ENCODE measurements at places on chromosomes 13 and 19.

GRCh38 chr13:107835339-107836018 lies 379.9 kb downstream of the LIG4 start:
- no peak for DNase-seq

GRCh38 chr13:95494082-95494681 lies 58.3 kb upstream of the CLDN10 start:
- DNase-seq: peak; percentile 59

- no peak for DNase-seq
Observed at GRCh38 chr13:27482983-27483382, 32.6 kb upstream of the MTIF3 start.

- no peak for DNase-seq
Observed at GRCh38 chr13:99698816-99699099, 197.5 kb downstream of the TM9SF2 start.

DNA sequence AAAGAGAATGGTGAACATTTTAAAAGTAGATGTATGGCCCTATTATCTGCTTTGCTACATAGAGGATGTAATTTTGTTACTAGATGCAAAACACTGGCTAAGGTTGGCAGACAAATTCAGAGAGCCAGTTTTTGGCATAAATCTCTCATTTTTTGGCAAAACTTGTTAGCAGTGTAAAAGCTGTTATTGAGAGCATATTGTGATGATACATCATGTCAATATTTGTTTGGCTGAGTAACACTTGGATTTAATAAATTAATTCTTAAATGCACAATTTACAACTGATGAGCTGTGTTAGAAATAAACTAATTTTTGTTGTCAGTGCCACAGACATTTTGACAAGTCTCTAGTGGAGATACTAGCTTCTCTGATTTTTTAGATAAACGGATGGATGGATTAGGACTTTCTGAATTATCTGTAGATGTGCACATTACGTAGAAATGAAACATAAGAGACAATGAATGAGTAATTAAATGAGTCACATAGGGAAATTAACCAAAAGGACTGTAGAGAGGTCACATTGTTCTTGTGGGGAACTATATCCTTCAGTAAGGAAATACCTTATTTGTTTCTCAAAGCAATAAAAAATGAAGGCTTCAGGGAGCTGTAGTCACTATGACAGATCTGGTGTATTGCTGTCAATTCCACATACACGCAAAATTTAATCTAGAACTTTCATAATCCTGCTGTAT lies 17.4 kb downstream of the UFM1 start:
- DNase-seq: peak; percentile 14

DNA sequence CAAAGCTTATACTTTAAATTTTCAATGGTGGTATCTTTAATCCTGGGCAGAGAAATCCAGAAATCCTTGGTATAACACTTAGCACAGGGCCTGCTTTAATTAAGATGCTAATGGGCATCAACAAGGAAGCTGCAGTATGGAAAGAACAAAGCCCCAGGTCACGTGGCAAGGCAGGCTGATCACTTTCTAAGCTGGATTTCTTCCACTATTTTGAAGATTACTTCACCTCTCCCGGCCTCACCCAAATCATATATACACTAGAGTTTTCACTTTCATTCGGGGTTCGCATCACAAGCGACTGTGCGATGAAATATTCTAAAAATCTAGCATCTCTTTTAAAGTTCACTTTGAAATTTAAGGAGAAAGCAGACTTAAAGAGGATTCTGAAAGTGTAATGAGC lies 71.8 kb downstream of the STARD13 start:
- no peak for DNase-seq

GRCh38 chr13:81917810-81918209 lies 1576.9 kb upstream of the SPRY2 start:
- DNase-seq: no peak

- peak; percentile 26 for DNase-seq
Observed at GRCh38 chr19:41064974-41065569, 23.2 kb upstream of the CYP2A13 start.

- DNase-seq: peak; percentile 80
Observed at GRCh38 chr19:45638930-45639729, at the start of gene EML2. Gene EML2 (minus strand): TSS chr19:45639397. CDS start chr19:45639376, 21 bp downstream.

- no peak for DNase-seq
Observed at GRCh38 chr13:68929075-68929745, 1178.4 kb upstream of the ATXN8OS start.

GRCh38 chr19:15508035-15508710 lies at the start of gene CYP4F22:
Gene CYP4F22 (plus strand): TSS chr19:15508525. CDS start chr19:15525337, 16,812 bp downstream.
- no peak for DNase-seq

- DNase-seq: peak; percentile 43
Observed at GRCh38 chr19:46878613-46879375, 18.0 kb downstream of the ARHGAP35 start.

DNA sequence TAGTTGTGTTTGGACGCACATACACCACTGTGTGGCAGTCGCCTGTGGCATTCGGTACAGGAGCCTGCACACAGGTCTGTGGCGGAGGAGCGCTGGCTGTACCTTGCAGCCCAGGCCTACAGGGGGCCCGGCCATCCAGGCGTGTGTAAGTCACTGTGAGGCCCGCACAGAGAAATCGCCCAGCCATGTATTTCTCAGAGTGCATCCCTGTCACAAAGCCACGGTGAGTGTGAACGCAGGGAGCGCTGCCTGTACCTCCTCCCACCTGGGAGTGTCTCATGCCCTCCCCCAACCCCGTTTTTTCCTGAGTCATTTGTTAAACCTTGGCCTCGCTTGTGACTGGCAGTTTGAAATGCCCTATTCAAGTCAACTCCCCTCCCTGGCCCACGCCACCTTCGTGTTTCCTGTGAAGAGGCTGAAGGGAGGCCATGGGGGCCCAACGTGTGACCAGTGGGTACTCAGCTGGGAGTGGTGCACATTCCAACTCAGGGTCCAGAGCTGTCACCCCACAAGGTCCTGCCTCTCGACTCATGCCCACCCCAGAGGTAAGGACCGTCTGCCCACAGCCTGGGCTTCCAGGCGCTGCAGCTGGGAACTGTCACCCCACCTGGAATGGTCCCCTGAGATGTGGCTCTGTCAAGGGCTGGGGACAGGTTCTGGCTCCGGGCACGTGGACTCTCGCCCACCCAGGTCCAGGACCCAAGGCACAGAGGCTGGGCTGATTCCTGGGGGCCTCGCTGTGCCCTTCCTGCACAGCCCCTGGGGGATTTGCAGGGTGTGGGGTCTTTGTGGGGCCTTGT lies 11.6 kb upstream of the RASA3 start:
- no peak for DNase-seq

GRCh38 chr19:46975925-46976782 lies 43.5 kb upstream of the NPAS1 start:
- DNase-seq: peak; percentile 91

DNA sequence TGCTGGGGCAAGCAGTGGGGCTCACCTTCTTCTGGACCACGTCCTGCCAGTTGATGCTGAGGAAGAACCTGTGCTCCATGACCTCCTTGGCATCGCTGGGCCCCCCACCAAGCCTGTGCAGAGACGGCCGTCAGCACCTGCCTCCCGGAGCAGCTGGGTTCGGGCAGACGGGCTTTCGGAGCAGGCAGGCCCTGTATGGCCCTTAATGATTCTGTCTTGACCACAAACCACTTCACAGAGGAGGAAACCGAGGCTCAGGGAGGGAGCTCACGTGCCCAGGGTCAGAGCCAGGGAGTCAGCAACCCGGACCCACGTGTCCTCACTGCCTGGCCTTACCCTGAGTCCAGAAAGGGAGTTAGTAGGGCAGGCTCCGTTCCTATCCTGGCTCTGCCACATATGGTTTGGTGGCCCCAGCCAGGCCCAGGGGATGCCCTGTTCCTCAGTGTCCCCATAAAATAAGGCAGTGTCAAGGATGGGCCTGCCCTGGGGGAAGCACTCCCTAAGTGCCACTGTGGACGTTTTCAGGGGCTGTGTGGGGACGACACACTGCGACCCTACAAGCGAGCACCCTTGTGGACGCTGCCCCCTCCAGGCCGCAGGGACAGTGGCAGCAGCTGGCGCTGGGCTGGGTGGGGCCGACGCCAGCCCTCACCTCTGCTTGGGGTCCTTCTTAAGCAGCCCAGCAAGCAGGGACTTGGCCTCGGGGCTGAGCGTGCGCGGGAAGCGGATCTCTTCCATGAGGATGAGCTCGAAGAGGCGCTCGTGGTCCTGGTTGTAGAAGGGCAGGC lies 8.9 kb upstream of the CCNP start:
- no peak for DNase-seq

DNA sequence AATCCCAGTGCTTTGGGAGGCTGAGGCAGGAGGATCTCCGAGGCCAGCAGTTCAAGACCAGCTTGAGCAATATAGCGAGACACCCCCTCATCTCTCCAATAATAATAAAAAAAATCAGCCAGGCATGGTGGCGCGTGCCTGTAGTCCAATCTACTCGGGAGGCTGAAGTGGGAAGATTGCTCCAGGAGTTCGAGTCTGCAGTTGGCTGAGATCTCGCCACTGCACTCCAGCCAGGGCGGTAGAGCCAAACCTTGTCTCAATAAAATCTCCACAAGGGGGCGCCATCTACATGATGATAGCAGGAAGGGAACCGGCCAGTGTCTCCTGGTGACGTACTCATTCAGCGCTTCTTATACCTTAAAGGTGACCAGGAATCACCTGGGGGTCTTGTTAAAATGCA lies 13.6 kb upstream of the C5AR1 start:
- DNase-seq: peak; percentile 80

GRCh38 chr19:38277969-38278680 lies 13.8 kb downstream of the SPINT2 start:
- DNase-seq: peak; percentile 87

- DNase-seq: peak; percentile 77
Observed at GRCh38 chr13:27425918-27426630, 1.7 kb downstream of the GTF3A start.

GRCh38 chr19:17953869-17954268 lies 13.0 kb upstream of the KCNN1 start:
- DNase-seq: no peak

GRCh38 chr19:34669305-34669704 lies 7.7 kb downstream of the SCGB2B2 start:
- no peak for DNase-seq

DNA sequence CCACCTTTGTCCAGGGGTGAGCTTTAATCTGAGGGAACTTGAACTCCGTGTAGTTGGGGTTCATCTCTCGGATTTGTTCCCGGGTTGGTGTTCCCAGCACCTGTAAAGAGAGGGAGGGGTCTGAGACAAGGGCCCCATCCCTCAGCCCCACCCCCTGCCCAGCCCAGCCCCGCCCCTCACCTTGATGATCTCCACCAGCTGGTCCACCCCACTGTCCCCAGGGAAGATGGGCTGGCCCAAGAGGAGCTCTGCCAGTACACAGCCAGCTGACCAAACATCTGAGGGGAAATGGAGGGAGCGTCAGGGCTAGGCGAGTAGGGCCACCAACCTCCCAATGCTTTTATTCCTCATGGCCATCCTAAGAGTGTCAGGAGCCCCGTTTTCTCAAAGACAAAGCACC lies 9.3 kb downstream of the GSK3A start:
- DNase-seq: no peak

DNA sequence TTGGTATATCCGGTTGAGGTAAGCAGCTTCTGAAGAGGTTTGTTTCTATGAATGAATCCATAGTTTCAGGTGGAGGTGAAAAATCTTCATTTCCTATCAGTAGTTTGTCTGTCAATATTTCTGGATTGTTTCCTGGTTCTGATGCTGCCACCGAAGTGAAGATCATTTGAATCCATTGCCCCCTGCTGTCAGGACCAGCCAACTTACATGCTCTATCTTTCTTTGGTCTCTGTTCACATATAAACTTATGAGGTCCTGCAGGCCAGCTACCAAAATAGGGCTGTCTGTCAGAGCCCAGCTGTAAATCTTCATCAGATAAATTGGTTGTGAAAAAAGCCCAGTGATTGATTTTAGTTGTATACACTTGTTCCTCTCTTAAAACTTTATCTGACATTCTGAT lies 15.2 kb upstream of the N4BP2L1 start:
- DNase-seq: peak; percentile 28

DNA sequence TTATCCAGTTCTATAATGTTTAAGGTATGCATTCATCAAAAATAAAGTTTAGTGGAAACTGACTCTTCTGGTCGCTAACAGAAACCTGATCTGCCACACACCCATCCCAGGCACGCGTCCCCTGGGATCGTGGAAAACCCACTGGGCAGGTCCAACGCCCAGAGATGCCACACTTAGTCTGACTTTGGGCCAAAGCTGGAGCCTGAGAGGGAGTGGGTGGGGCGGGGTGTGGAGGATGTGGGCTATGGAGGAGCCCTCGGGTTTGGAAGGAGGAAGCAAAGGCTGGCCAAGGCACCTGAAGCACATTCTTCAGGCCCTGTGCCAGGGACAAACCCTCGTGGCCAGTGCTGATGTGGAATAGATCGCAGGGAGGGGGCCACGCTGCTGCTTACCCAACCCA lies 2.5 kb downstream of the IGFL1 start:
- DNase-seq: no peak

- DNase-seq: no peak
Observed at GRCh38 chr13:45786293-45786920, 65.1 kb downstream of the SIAH3 start.

- no peak for DNase-seq
Observed at GRCh38 chr13:80873589-80873988, 532.7 kb upstream of the SPRY2 start.

GRCh38 chr13:73970421-73971055 lies 163.7 kb downstream of the KLF12 start:
- no peak for DNase-seq

GRCh38 chr13:106028911-106029310 lies 506.6 kb downstream of the EFNB2 start:
- DNase-seq: peak; percentile 17

- DNase-seq: peak; percentile 82
Observed at GRCh38 chr19:35963514-35963913, 27.3 kb downstream of the LRFN3 start.

DNA sequence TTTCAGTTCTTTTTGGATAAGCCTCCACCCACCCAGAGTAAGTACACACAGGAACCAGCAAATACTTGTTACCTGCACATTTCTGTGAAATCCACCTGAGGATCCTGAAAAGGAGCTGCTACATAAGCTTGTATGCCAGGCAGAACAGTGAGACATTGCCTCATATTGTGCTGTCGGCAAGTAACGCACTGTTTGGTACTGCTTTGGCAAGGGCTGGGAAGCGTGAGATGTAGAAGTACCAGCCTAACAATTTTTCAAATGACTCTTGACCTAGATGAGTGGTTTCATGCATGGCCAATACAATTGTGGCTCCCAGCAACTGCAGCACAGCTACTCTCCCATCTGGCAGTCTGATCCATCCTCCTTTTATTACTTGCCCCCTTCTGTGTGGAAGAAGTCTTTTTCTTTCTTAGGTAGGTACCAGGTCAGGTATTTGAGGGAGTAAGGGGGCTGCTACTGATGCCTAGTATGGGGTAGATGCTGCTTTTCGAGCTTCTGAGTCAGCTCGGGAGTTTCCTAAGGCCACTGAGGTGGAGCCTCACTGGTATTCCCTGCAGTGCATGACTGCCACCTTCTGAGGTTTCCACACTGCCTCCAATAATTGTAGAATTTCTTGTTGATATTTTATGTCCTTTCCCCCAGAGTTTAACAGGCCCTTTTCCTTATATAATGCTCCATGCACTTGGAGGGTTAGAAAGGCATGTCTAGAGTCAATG lies 52.2 kb downstream of the ZNF737 start:
- DNase-seq: no peak
